ENCODE measurements at places on chromosomes 11 and 22. TPM values are rescaled to one million over a fixed set of nuclear protein-coding genes. Genes with fewer than 3 reads are reported as not detected.

- no peak overlapping the region for H3K4me3 ChIP-seq
- no peak overlapping the region for H3K27ac ChIP-seq
- no peaks in the 10 kb centered on the region for H3K36me3 ChIP-seq
These were observed 239.5 kb upstream of the SORL1-AS1 start for GRCh38 chr11:121692236-121692635.

DNA sequence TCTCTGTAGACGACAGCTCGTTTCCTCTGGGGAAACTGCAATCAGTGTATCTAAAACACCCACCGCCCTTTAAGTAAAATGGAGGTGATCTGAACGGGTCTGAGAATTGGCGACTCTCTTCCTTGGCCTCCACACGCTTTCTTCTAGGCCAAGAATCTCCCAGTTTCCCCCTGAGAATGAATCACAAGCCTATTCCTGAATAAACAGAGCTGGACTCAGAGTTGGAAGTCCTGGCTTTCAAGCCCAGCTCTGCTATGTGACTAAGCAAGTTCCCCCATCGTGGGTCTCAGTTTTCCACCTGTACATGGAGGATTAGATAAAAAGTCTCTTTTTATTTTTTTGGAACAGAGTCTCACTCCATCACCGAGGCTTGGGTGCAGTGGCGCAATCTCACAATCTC lies 200.4 kb downstream of the MN1 start:
- no peaks in the 10 kb centered on the region for H3K36me3 ChIP-seq
- peaks cover 11% of the 10 kb centered on the region for H3K4me1 ChIP-seq
- H3K4me3 ChIP-seq = no peak overlapping the region
- H3K27ac ChIP-seq = no peak overlapping the region

- H3K4me3 ChIP-seq = no peak overlapping the region
- no peaks in the 10 kb centered on the region for H3K4me1 ChIP-seq
- no peak for DNase-seq
- H3K36me3 ChIP-seq = no peaks in the 10 kb centered on the region
- H3K27me3 ChIP-seq = no peaks in the 10 kb centered on the region
These were observed 657.5 kb downstream of the FAM181B start for GRCh38 chr11:82076126-82076525.

Gene TMEM109
- 33.5 TPM for total RNA-seq

Gene TSPO
- 80.1 TPM for total RNA-seq

Gene C11orf65
- 1.3 TPM for total RNA-seq

Gene OLFML1
- 19.0 TPM for total RNA-seq

Measured in spinal cord (tissue), 10 donors.